ENCODE measurements at places on chromosomes 1 and 21.

GRCh38 chr1:231855926-231856325, 229.3 kb downstream of the DISC1 start:
- DNase-seq: no peak

DNA sequence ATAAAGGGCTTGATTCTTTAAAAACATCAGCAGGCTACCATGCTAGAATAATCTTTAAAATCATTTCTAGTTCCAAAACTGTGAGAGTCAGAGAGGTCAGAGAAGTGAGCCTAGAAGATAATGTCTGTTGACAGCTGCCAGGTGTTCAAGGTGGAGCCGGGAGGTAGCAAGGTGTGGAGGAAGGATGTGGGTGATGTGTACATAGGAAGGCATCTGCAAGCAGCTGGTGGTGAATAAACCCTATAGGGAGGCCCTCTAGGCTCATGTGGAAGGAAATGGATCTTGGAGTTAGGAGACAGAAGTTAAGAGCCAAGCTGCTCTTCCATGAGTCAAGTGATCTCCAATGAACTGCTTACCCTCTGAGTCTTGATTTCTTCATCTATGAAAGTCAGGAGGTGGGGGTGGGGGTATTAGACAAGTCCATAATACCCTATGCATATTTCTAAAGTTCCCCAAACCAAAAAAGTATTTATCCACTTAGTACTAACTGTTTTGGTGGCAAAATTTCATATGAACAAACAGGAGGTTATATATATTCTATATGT, 266.3 kb downstream of the RHOU start:
- DNase-seq: no peak

GRCh38 chr1:125085720-125086591, 3901.2 kb downstream of the SRGAP2C start:
- no peak for DNase-seq

DNA sequence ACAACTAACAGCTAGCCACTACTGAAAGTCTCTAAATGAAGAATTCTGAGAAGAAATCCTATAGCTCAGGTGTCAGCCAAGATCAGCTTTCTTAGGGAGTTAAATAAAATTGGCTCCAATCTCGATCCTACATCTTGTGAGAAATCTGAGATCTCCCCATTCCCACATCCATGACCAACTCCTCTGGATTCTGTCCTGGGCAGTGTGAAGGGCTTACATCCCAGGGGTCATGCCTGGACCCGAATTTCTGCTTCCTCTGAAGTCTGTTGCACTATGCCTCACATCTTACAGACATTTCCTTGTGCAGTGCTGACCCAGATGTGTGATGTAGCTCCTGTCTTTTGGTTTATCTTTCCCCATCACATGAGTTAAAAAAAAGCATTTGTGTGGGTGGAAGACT, 4.8 kb upstream of the TNN start:
- DNase-seq: no peak

DNA sequence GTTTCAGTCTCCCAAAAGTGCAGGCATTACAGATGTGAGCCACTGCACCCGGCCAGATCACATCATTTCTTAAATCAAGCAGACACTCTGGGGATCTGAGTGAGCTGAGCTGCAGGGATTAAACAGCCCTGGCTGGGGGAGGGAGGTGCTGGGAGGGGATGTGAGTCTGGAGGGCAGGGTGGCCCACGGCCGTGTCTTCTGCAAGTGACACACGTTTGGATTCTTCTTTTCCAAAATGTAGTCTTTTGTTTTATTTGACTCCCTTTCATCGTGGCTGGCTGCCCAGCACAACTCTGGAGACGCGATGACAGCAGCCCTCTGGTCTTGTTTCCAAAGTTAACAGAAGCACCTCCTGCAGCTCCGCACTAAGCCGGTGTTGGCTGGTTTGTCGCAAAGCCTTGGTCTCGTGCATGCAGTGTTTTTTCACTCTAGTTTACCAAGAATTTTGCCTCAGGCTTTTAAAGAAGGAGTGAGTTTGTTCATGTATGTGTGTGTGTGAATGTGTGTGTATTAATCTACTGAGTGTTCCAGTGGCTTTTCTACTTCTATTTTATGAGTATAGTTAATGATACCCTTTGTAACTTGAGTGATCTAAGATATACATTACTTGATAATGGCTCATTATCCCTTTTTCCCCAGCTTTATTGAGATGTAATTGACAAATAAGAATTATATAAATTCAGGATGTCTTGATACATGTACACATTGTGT, 2.8 kb upstream of the KRTAP10-5 start:
- DNase-seq: peak; percentile 26

Measured in left renal pelvis (tissue), 4 donors.